K562 (cell line): ENCODE measurements at places on chromosomes 2 and 18. TPM values are rescaled to one million over a fixed set of nuclear protein-coding genes. Genes with fewer than 3 reads are reported as not detected.

DNA sequence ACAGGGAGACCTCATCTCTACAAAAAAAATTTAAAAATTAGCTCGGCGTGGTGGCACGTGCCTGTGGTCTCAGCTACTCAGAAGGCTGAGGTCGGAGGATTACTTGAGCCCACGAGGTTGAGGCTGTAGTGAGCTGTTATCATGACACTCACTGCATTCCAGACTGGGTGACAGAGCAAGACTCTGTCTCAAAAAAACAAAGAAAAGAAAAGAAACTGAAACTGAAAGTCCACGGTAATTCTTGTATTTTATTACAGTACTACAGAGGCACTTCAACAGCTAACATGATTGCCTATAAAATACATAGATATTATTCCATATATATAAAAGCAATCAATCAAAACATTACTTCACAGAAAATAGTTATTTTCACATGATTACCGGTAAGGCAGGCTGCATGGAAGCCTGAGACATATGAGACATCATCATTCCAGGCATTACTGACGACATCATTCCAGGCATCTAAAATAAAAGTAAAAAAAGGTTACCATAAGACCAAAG is 23.1 kb downstream of the PRPF40A start:
- DNase-seq: no peak

GRCh38 chr2:165294912-165295311 is 55.7 kb downstream of the SCN2A start:
- DNase-seq: no peak

DNA sequence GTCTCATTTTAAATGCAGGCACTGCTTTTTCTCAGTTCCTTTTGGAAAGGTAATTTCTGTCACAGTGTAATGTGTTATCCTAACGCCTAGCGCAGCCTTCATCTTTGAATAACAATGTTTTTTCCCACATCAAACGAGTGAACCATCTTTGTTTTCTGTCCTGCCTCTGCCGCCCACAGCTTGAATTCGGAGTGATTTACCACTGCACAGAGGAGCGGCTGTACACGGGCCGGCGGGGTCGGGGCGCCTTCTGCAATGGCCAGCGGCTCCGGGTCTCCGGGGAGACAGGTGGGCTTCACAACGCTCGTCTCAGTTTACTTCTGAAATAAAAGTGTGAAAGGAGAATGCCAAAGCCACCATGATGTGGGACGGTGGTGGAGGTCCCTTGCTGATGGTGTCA is 32.8 kb downstream of the IMPA2 start:
- DNase-seq: no peak

DNA sequence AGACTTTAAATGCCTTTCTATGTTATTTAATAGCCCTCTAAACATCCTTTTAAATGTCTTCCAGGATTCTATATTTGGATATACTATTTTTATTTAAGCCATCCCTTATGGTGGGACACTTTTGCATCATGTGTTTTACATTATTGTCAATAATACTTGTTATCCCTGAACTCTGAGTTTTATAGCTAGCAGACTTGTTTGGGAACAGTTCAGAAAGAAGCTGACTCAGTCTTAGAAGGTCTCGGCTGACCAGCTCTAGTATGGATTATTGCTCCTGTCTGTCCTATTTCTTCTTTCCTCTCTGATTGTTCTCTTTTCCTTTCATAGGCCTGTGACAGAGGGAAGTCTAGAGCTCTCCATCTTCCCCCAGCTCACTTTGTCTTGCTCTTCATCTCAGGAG is 77.3 kb upstream of the CXCR4 start:
- no peak for DNase-seq

DNA sequence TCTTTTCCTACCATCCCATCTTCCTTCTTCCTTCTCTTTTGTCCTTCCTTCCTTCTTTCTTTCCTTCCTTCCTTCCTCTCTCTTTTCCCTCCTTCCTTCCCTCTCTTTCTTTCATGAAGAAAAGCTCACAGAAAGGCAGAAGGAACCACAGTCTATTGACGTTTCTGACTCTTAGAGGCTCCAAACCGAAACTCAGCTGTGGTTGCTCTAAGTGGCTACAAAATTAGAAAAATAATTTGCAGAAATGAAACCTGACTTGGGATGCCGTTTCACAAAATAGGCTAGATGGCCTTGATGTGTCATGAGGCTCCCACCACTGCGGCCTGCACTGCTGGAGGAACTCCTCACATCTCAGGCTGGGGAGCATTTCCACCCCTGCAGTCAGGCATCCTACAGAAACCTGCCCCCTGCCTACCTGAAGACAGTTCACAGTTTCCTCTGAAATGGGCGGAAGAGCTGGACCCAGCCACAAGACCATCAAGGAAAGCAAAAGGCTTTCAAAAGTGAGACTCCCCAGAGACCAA is 165.6 kb downstream of the SMAD7 start:
- DNase-seq: no peak

Gene SYT4
- polyA plus RNA-seq: not detected in 2 replicates

DNA sequence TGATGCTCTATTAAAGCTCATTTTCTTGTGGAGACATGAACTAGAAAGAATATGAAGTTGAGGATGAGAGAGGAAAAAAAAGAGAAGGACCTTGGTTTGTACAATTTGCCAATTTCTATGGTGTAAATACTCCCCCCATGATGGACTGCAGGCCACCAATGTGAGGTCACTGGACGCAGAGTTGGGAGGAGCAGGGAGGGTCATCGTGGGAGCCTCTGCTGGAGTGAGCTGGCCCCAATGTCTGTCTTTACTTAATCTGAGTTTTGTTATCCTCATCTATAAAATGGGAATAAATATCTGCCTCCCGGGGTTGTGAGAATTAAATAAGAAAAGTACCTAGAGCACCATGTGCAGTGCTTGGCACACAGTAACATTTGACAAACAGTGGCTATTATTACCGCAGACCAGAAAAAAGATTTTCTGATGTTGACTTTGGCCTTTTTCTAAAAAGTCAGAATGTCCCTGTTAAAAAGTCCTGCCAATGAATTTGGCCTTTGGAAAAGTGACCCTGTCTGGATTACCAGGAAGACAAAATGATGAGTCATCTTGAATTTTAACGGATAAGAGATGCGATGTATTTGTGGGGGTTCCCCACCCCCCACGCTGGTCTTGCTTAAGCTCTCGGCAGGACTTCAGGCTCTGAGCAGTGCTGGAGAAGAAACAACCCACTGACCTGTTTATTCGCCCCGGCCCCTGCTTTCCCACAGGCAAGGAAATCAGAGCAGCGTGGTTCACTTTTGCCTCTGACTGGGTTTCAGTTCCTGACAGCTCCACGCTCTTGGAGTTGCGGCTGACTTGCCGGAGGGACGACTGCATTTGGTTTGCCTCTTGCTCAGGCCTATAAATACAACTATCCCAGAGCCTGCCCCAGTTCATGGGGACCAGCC is 50.3 kb upstream of the FOSL2 start:
- peak; percentile 42 for DNase-seq

DNA sequence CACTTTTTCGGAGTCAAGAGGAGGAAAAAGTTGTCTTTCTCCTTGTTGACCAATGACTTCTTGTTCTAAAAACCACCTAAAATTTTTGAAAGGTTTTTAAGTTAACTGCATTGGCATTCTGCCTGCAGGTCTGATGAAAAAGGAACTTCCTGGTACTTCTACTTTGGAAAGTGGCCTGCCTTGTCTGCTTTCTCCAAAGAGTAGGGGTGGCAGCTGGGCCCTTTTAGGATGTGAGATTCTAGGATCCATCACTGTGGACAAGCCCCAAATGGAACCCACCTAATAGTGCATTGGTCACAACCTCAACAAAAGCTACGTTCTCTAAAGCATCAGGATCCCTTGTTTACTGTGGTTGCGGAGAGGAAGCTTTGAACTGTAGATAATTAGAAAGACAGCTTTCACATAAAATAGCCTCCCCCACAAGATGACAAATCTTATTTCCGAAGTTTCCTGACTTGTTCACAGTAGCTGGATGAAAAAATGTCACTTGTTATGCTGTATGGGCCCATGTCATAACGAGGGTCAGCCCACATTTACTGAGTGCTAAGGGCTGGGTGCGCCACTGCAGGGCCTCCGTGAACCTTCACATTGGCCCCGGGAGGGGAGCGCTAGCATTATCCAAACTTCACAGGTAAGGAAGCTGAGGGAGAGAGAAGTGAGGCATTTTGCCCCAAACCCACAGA is 17.4 kb downstream of the ASPRV1 start:
- no peak for DNase-seq

DNA sequence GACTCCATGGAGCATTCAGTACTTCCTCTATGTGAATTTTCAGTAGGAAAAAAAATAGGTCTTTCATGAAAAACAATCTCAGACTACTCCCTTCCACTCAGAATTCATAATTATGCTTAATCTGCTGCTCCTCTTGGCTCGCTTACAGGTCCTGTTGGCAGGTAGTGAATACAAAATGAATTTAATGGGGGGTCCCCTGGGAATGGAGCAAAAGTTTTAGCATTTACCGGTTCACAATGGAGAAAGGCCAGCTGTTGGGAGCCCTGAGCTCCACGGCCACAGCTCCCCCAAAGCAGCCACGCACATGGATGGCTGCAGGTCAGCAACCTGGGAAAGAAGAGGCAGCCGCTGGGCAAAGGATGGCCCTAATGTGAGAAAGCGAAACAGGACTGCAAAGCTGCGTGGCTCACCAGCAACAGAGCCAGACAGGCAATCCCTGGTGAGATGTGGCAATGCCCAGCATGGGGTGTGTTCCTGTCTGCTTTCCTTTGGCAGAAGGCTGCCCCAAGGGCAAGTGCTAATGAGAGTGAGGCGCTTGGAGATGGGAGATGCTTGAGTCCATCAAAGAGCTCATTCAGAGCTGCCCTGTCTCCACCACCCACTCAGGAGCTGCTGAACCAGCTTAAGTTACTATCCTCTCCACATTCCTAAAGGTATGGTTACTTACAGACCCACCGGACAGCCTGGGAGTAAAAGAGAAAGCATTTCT is 447.4 kb downstream of the EPHA4 start:
- DNase-seq: no peak

Gene NUP35
- polyA plus RNA-seq: 29.6 and 34.2 TPM in 2 replicates
